IMR-90 (cell line): ENCODE measurements at places on chromosomes 7 and 10.

DNA sequence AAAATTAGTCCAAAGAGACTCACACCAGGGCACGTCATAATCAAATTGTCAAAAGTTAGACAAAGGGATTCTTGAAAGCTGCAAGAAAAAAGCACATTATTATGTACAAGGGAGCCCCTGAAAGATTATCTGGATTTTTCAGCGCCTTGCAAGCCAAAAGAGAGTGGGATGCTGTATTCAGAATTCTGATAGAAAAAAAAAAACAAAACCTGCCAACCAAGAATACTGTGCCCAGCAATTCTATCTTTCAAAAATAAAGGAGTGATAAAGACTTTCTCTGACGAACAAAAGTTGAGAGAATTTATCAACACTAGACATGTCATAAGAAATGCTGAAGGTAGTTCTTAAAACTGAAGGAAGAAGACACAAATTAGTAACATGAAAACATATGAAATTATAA lies 240.2 kb downstream of the SNX13 start:
- no peak for DNase-seq

DNA sequence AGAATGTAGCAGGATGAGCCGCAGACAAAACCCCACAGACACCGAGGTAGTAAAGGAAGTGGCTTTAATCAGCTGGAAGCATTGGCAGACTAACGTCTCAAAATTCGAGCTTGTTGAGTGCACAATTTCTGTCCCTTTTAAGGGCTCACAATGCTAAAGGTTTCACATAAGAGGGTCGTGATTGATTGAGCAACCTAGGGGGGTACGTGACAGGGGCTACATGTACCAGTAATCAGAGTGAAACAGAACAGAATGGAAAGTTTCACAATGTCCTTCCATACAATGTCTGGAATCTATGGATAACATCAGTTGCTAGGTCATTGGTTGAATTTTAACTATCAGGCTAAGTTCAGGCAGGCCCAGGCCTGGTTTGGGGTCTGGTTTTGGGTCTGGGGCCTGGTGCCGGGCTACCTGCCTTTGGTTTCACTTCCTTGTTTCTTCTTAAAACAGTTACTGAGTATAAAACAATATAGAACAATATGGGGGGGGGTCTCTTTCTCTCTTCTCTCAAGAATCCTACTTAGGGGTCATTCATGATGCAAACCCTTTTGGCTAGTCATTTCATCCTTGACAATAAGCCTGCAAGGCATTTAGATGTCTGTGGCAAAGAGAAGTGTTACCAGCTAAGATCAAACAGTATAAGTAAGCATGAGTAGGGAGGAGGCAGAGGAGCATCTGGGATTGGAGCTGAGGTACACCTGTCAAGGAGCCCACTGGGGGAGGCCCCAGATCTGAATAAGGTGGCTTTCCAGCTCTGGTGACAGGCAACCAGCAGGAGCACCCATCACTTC lies 364.1 kb downstream of the TNS3 start:
- no peak for DNase-seq

- peak; percentile 83 for DNase-seq
These were observed 655.8 kb upstream of the ANKRD30A start for GRCh38 chr10:36469585-36469984.

DNA sequence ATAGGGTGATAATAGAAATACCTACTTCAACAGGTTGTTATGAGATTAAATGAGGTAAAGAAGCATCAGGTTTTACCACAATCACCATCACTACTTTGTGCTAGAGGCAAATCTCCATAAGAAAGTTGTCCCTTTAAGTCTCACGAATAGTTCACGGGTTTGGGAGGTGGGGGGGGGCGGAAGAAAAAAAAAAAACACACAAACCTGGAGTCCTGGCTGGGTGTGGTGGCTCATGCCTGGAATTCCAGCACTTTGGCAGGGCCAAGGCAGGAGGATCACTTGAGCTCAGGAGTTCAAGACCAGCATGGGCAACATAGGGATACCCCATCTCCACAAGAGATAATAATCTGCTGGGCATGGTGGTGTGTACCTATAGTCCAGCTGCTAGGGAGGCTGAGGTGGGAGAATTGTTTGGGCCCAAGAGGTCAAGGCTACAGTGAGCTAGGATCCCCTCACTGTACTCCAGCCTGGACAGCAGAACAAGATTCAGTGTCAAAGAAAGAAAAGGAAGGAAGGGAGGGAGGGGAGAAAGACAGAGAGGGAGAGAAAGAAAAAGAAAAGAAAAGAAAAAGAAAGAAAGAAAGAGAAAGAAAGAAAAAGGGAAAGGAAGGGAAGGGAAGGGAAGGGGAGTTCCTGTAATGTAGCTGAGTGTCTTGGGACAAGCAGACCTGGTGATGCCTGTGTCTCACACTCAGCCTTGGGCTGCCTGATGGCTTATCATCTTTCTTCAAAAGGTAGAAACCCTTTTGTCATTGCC lies 231.4 kb downstream of the CREB5 start:
- DNase-seq = no peak

DNA sequence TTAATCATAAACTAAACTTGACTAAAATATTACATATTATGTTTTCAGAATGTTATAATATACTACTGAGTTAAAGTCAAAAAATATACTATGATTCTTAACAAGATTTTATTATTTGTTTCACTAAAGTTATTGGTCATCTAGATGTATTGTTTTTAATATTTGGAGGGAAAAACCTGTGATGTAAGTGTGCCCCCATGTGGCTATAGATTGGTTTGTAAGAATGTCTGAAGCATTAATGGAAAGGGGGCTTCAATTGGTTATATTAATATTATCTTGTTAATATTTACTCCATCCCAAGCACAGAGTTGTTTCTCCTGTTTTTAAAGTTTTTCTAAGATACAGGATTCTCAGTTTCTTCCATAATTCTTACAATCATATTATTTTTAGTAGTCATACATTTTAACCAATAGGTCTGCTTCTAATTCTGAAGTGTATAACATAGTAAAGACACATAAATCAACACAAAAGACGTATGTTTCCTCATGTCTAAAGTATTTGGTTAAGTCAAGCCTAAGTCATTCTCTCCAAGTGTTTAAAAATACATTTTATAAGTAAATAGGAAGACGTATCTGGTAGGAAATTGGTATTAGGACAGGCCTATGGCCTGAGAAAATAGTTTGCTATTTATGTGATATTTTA lies 58.0 kb downstream of the GNAT3 start:
- peak; percentile 56 for DNase-seq

- DNase-seq = no peak
These were observed 162.2 kb downstream of the TFEC start for GRCh38 chr7:115868369-115868768.

GRCh38 chr7:77282897-77283296 lies 83.3 kb upstream of the FGL2 start:
- no peak for DNase-seq

GRCh38 chr10:105742923-105743322 lies 1101.8 kb downstream of the SORCS3 start:
- no peak for DNase-seq
